ENCODE measurements at places on chromosomes 1 and 21.

- DNase-seq: no peak
Observed at GRCh38 chr1:62178372-62178771, 16.3 kb upstream of the L1TD1 start.

DNA sequence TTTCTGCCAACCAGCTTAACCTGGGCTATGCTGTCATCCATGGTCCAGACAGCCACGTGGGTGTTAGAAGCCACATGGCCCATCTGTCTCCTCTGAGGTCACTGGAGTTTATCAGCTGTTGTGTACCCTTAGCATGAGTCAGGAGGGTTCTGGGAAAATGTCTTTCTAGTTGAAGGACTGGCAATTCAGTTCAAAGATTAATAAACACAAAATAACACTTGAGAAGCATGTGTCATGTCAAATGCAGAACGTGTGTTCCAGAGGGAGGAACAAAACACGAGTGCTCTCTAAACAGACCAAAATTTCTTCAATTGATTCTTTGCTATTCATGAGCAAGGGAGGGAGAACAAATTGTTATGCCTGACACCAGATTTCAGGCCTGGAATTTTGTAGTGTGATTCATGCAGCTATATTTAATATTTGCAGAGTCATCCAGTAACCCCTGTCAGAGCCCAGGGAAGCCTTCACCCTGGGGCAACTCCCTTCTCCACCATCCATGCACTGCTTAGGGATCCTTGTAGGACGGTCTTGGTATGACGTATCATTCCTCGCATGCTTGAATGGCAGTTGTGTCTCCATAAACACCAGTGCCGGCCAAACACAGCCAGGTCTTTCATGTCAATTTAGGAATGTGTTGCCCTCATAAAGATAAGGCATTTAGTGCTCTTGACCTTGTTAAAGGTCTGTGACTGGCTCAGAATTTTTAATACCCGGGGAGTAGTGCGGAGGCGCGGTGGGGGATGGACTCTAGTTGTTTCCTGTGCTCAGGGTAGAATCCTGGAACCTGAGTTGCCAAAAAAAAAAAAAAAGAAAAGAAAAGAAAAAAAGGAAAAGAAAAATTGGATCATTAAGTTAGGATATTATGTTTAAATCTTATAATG, 27.7 kb upstream of the DYRK1A start:
- DNase-seq: peak; percentile 93

- no peak for DNase-seq
Observed at GRCh38 chr1:9633493-9633892, 18.0 kb upstream of the PIK3CD start.

DNA sequence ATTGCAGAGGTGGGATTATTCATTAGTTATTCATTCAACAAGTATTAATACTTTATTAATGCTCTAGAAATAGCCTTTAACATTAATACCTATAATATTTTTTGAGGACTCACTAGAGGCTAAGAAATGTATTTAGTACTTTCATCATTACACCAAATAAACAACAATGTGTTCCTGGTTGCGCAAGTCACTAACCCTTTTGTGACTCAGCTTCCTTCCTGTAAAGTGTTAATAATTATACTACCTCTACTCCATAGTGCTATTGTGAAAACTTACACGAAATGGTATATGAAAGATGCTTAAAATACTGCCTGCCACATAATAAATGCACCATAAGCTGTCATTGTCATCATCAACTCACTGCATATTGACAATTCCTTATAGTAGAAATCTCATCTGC, 431.0 kb downstream of the DPYD start:
- DNase-seq: no peak

DNA sequence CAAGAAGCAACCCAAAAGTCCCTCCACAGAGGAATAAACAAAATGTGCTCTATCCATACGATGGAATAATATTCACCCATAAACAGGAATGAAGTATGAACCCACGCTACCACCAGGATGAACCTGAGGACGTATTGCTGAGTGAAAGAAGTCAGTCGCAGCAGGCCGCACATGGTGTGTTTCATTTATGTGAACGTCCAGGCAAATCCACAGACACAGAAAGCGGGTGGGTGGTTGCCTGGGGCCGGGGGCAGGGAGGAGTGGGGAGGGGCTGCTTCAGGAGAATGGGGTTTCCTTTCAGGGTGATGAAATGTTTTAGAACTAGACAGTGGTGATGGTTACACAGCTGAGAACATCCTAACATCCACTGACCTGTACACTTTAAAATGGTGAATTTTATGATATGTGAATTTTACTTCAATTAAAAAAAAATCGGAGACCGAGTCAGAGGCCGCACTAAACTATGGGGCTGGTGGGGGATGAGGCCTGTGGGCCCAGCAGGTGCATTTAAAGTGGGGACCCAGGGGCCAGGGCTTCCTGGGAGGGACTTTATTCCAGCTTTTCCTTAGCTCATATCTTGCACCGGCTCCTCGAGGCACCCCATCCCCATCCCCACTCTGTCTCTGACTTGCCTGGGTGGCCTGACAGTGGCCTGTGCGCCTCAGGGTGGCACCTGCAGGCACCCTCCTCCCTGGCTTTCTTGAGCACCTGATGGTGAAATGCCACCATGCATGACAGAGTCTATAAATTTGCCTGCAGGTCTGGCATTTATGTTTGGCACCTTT, 392.6 kb upstream of the VAMP3 start:
- no peak for DNase-seq

GRCh38 chr1:177686933-177687332, 282.9 kb downstream of the SEC16B start:
- no peak for DNase-seq

- no peak for DNase-seq
Observed at GRCh38 chr21:38498057-38498833, at the start of gene ERG. Gene ERG (minus strand): TSS chr21:38498477. CDS start chr21:38498380, 97 bp downstream.

GRCh38 chr21:45199201-45199600, 88.5 kb downstream of the POFUT2 start:
- DNase-seq: no peak

DNA sequence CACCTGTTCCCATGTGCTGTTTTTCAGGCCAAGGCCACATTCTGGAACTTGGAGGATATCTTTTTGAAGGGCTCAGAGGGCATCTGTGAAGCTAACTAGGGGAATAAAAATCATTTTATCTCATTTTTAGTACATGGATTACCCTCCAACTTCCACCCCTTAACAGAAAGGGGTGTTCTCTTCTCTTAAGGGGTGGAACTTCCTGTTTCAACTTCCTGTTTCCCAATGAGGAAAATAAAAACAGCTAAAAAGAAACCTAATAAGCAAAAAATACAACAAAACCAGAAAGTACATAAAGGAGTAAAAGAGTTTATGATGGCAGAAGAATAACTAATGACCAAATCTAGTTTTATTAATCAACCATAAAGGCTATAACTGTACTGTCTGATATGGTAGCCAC, 24.8 kb upstream of the SLC22A15 start:
- DNase-seq: no peak

DNA sequence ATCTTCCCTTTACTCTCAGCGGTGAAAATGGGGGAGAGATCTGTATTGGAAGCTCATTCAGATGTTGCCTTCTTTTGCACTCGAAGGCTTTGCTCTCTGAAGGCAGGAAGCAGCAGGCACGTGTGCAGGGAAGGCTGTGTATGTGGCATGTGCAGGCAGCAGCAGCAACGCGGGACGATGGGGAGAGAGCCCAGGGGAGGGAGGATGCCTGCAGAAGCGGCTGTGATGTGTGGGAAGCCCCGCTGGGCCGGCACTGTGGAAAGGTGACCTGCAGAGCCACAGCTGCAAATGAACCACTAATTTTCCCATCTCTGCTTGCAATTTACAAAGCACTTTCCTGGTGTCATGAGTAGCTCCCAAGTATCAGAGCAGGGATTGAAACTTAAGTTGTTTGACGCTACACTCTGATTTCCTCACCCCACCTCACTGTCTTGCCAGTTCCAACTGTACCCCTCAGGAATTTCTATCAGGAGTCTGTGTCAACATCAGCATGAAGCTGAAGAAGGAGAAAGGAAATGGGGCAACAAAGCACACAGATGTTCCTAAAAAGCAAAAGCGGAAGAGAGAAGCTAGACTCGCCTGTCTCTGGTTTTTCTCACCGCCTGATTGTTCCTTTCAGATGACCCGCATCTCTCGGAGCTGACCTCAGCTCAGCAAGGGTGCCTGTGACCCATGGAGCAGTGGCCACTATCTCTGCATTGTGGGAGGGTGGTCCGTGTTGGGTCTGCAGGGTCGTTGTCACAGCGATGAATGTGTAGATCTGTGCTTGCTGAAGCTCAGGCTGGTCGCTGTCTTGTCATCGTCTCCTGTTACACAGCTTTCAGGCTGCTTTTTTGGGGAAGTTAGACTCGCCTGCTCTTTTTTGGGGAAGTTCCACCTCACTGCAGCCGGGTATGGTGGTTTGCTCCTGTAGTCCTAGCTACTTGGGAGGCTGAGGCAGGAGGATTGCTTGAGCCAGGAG, 156.1 kb downstream of the KIF26B start:
- DNase-seq: peak; percentile 45

DNA sequence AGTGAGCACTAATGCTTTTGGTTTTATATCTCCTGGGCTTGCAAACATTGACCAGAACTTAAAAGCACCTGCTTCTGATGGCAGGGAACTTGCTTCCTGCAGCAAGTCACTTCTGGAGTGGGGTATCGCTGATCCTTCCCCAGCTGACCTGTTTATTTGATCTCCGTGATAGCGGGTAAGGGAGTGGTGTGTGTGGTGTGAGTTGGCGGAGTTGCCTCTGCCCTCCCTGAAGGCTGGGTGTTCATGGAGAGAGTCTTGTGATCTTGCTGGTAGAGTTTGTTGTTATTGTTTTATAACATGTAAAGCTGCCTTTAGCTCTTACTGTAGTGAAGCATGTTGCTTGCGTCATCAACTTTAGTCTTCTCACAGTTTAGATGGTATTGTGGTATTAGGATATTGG, 3.9 kb downstream of the MFN2 start:
- DNase-seq: no peak

DNA sequence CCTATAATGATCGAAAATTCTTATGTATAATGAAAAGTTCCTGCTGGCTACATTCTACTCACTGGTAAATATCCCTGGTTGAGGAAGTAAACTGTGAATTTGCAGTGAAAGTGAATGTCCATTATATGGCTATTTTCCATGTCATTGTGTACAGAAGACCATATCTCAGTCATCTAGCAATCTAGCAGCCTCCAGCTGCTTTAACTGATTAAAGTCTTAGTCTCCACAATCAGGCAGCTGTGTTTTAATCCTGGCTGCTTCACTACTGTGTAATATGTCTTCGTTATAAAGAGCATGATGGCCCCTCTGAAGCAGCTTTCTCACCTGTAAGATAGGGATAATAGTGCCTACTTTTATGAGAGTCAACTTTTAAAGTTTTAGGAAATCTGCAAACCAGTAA, 11.4 kb downstream of the CLCA2 start:
- no peak for DNase-seq

GRCh38 chr1:212600071-212600915, 8.3 kb upstream of the ATF3 start:
- no peak for DNase-seq

- no peak for DNase-seq
Observed at GRCh38 chr1:171218661-171219060, 29.6 kb upstream of the FMO1 start.

DNA sequence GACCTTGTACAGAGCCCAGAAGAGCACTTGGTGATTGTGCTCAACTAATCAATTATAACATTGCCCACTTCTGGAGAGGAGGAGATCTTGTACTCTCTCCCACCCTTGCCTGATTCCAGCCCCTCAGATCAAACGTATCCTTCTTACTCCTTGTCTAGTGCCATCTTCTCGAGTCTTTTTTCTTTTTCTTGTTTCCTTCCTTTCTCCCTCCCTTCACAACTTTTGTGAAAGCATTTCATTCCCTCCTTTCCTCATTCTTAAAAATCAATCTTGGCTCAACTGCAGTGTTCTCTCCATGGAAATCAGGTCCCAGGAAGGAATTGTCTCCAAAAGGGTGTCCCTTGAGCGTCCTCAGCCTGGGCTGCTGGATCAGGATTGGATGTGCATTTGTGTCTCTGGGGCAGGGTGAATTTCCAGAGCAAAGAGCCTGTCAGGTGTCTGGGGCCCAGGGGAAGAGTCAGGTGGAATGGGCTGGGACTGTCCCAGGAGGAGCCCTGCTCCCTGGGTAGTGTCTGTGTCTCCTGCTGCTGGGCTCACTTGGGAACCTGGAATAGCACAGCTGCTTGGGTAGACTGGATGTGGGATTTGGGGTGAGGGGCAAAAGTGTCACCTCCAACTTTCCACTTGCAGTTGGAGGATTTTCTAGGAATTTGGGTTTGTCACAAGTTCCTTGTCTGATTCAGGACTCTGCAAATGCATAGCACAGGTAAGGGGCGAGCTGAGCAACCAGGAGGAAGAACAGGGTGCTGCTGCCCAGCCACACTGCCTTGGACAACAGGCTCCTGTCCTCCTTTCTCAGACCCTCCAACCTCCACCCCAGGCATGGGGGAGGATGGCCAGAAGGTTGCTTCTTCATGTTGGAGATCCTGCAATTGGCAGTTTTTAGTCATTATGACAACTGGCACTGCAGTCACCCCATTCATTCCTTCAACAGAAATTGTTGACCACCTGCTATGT, 3.3 kb downstream of the SOX13 start:
- DNase-seq: no peak

- DNase-seq: no peak
Observed at GRCh38 chr1:40746344-40747090, 37.1 kb upstream of the KCNQ4 start.

DNA sequence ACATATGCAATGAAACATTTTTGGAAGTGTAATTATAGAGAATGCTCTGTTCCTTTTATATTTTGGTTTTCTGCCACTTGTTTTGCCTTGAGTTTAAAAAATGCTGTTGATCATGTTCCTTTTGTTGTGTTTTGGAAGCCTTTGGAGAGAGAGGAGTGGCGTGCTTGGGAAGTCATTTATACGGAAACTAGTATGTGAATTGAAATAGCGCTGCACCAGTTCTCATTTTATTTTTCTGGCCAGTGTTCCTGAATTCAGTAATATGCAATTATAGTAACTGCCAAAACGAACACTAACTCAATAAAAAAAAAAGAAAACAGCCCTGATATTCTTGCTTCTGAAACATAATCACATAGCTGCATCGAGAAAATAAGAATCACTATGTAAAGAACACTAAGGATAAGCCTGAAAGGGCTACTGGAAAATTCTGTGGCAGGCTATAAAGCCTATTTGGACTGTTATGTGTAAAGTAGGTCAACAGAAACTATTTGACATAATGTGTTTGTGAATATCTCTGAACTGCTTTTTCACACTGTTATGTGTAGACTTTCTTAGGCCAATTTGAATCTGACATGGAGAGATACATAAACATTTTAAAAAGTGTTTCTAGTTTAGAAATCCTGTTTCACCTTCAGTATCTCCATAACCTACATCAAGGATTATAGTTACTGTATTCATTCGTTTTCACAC, 742.0 kb downstream of the KCNT2 start:
- DNase-seq: no peak

Data from AG20443 (cell line).